ENCODE measurements at places on chromosomes 12 and 14.

- DNase-seq: no peak
Measured at GRCh38 chr12:13454991-13455777, 258.7 kb downstream of the EMP1 start.

DNA sequence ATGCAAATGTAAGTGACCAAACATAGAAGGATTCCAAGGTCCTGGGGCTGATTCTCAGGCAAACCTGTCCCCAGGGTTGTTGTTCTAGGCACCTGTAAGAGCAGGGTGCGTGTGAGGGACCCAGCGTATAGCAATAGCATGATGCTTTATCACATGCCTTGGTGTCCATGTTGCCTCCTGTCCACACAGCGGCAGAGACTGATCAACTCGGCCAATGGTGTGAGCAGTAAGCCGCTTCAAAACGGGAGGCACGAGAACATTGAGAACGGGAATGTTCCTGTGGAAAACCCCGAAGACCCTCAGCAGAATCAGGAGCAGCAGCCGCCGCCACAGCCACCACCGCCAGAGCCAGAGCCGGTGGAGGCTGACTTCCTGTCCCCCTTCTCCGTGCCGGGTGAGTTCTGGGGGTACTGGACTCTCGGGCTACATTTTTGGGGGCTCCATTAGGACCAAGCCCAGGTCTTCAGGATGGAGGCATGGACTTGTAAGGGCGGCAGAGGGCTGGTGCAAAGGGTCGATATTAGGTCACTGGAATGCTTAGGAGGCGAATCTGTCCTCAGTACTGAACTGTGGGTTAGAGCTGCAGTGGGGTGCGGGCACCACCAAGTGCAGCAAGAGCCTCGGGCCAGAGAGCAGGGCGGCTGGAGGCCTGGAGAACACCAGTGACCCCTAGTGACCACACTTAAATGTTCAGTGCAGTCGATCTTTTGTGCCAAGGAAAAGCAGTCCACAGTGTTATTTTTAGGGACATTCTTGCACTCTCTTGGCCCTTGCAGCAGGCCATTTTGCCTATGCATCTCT lies 57.2 kb upstream of the RIN3 start:
- DNase-seq: no peak

GRCh38 chr12:22169376-22169775 lies 123.4 kb downstream of the CMAS start:
- DNase-seq: no peak

- DNase-seq: no peak
Measured at GRCh38 chr12:86959766-86960458, 703.7 kb upstream of the MGAT4C start.

DNA sequence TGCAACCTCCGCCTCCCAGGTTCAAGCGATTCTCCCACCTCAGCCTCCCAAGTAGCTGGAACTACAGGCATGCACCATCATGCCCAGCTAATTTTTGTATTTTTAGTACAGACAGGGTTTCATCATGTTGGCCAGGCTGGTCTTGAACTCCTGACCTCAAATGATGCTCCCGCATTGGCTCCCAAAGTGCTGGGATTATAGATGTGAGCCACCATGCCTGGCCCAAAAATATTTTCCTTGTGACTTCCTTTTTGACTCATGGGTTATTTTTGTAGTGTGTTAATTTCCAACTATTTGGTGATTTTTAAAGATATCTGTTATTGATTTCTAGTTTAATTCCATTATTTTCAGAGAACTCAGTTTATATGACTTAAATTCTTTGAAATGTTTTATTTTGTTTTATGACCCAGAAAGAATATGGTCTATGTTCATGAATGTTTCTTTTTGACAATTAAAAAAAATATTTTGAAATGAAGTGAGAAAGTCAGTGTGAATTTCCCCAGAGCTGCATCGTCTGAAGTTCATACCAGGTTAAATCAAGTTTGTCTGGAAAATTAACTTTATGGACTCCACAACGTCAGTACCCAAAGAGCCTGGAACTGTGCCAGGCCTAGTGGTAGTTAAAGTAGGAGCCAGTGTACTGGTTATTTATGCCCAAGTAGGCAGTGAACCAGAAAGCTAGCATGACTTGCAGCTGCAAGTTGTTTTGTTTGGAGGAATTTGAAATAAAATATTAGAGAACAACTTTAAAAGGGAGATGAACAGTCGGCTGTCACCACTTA lies 2.8 kb upstream of the CDKL1 start:
- DNase-seq: no peak

GRCh38 chr12:9615420-9616136 lies 7.9 kb upstream of the KLRB1 start:
- no peak for DNase-seq

DNA sequence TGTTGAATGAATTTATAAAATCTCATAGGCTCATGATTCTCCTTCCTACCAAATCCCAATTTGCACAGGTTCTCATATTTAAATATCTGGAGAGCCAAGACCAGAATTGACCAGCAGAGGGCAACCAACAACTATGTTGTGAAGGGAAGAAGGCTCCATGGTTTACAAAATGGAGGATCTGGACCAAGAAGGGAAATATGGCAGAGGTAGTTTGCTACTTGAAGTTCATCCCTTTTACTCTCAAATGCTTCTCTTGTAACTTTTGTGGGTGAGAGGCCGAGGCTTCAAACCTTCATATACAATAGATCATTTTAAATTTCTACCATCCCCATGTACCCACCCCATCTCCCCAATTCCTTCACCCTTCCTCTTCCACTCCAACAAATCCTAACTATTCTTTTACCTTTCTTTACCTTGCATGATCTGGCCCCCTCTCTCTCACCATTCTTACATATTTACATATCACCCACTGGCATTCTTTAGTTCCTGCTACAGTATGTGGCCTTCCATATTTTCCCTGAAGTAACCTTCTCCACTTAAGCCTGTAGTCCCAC lies 3.8 kb upstream of the SMARCC2 start:
- peak; percentile 79 for DNase-seq

DNA sequence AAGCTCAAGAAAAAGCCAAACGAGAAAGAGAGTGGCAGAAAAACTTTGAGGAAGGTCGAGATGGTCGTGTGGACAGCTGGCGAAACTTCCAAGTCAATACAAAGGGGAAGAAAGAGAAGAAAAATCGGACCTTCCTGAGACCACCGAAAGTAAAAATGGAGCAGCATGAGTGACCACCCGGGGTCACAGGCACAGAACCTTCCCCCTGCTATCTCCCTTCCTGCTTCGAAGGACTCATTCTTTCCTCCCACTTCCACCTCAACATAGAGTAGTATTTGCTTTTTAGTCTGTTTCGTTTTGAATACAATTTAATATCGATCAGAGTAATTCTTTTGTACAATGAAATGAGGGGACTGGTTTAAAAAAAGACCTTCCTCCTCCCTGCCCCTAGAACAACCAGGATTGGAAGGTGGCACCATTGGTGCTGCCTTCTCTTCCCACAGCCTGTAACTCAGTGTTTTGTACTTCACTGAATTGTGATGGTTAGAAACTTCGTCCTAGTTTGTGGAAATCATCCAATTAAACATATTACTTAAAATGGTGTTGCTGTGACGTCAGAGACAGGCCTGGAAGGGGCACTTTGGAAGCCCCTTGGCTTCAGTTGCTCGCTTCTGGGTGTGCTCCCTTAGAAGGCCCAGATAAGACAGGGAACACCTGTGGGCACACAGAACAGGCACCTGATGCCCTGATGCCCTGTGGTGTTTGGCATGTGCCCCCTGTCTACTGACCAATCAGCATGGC lies 26.1 kb upstream of the NFKBIA start:
- no peak for DNase-seq

GRCh38 chr12:55842681-55843429 lies at the start of gene MMP19:
Gene MMP19, minus strand, starts transcription at chr12:55842936. Its CDS starts 106 bp downstream, at chr12:55842830.
- DNase-seq: no peak

DNA sequence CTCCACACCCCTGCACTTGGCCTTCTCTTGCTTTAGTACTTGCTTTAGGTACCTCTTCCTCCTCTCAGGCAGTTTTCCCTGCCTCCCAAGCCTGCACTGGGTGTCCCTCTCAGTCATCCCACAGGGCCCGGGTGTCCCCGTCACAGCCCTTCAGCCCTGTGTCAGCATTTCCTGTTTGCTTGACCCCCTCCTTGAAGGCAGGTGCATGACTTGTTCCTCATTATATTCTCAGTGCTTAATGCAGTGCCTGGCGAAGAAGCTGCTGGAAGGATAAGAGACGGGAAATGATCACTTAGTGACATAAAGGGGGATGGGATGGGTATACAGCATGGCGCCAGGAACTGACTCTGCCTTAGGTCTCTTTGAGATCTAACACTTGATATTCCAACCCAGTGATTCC lies 61.5 kb downstream of the IQSEC3 start:
- DNase-seq: no peak

DNA sequence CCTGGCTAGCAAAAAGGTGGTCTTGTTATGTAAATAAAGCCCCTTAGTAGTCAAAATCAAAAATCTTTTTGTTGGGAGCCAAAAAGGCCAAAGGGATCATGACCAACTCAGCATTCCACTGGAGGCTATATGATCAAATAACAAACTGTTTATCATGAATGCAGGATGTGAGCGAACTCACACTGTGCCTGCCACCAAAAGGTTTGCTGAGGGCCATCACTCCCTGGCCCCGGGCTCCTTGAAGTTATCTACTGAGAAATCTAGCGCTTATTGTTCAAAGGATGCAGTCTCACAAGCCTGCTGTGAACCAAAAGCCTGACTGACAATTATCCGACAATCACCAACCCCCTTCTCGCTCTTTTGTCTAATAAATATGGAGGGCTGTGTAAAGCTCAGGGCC lies 107.2 kb upstream of the DDHD1 start:
- no peak for DNase-seq

- DNase-seq: no peak
Measured at GRCh38 chr12:27382171-27382795, 49.6 kb downstream of the BMAL2 start.

DNA sequence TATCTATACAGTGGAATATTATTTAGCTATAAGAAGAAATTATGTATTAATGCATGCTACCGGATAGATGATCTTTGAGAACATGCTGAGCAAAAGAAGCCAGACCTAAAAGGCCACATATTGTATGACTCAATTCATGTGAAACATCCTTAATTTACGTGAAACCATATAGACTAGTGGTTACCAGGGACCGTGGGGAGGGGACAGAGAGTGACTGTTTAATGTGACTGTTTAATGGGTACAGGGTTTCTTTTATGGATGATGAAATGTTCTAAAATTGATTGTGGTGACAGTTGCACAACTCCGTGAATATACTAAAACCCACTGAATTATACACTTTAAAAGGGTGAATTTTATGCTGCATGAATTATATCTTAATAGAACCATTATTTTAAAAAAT lies 8.5 kb upstream of the BCL7A start:
- no peak for DNase-seq

DNA sequence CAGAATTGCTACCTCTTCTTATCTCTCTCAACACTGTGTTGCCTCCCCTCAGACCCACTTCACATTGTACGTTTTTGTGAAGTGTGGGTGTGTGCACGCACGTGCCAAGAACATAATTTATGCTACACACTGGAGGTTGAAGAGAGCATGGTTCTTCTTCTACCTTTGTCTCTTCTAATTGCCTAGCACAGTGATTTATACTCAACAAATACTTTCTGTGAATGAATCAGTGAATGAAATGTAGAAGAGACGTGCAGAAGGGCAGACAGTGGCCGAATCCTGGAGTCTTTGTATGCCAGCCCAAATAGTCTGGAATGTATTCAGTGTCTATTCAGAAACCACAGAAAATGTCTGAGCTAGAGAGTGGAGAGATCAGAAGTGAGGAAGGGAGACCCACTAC lies 4.6 kb upstream of the SAMD4A start:
- no peak for DNase-seq

DNA sequence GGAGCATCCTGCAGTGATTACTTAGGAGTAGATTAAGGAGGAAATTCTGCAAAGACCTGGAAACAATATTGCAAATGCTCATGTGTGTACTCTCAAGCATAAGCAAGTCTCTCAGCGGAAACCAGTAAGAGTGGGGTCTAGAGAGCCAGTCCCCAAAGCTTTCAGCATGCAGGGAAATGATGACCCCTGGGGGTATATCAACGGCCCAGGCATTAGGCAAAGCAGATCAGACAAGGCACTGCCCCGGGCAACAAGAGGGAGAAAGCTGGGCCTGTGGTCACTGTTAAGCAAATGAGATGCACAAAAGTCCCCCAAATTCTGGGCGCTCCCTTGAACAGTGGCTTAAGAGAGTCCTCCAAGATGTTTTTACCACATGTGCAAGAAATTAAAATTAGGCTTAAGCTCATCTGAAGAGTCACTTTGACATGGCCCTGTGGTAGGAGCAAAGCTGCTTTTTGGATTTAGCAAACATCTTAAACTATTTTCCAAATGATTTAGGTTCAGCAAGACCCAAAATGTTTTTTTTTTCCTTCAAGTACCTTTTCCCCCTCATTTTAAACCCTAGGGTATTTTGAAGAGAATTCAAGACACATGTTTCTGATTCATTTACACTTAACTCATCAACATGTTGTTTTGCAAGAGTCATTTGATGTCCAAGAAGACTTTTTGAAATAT lies 457.1 kb upstream of the TBX3 start:
- no peak for DNase-seq

DNA sequence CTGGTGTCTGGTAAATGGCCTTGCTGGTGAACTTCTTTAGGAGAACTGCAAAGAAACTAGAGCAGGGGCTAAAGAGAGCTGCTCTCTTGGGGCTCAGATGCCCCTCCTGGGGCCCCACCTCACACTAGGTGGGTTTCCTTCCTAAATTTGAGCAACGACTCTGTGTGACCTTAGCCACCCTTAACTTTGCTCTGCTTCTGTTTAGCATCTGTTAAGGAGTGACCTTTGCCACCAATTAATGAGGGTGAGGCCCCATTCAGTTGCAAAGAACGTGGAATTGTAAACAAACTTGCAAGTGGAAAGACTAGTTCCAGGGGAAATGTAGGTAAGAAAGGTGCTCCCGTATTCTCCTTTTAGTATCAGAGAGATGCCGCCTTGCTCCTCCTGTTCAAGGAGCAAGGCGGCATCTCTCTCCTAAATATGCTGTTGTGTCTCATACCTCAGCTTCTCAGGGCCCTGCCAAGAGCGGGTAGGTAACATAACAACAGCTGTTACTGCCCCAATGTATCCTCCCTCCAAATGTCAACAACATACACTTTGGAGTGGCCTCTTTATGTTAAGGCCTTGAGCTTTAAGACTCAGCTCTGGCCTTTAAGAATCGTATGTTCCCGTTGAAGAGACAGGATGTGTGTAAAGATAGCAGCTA lies 77.6 kb upstream of the FUT8 start:
- DNase-seq: no peak

DNA sequence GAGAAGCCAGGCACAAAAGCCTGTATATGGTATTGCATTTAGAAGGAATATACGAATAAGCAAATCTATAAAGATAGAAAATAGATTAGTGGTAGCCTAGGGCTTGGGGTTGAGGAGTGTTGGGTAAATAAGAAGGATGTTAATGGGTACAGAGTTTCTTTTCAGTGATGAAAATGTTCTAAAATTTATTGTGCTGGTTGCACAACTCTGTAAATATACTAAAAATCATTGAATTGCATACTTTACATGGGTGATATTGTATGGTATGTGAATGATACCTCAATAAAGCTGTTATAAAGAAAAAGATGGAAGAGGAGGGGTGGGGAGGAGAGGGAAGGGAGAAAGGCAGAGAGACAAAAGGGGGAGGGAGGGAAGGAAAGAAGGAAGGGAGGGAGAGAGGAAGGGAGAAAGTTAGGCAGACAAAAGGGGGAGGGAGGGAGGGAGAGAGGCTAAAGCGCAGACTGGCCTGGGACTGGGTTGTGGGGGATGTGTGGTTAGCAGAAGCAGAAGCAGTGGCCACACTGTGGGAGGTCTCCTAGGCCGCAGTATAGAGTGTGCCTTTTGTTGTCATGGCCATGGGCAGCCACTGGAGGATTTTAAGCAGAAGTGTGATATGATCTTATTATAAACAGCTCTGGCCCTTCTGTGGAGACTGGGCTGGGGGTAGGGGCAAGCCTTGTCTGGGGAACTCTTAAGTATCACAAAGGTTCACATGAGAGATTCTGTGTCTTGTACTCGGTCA lies 73.6 kb upstream of the ELK3 start:
- no peak for DNase-seq

- DNase-seq: no peak
Measured at GRCh38 chr12:66662179-66662578, 16.7 kb downstream of the GRIP1 start.

Measured in NCI-H2107 (cell line).